ENCODE measurements at places on chromosomes 12 and 14. TPM values are rescaled to one million over a fixed set of nuclear protein-coding genes. Genes with fewer than 3 reads are reported as not detected.

DNA sequence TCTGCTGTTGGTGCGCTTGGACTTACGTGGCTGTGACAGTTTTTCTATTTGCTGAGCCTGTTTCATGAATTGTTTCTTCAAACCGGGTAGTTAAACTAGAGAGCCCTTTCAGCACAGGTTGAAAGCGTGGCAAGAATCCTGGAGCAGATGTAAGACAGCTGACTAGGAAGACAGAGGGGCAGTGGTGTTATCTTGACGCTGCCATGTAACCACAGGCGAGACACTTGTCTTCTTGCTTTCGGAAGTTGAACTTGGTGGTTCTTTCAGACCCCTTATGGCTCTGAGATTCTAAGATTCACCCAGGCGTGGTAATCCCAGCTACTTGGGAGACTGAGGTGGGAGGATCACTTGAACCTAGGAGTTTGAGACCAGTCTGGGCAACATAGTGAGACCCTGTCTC, 4.3 kb downstream of the EMP1 start:
- peaks cover 5% of the 10 kb centered on the region for H3K36me3 ChIP-seq
- H3K27ac ChIP-seq, result no peak overlapping the region
- no peaks in the 10 kb centered on the region for H3K27me3 ChIP-seq

Gene SLC5A8
- total RNA-seq, result not detected

- no peaks in the 10 kb centered on the region for H3K36me3 ChIP-seq
- H3K27ac ChIP-seq, result peak overlapping the region; percentile 92
- H3K4me1 ChIP-seq, result peaks cover 57% of the 10 kb centered on the region
- H3K27me3 ChIP-seq, result no peaks in the 10 kb centered on the region
- no peak overlapping the region for H3K4me3 ChIP-seq
- DNase-seq, result no peak
Observed at GRCh38 chr12:110266381-110266960, 14.6 kb upstream of the ATP2A2 start.

Gene SPX
- 9.4 TPM for total RNA-seq

DNA sequence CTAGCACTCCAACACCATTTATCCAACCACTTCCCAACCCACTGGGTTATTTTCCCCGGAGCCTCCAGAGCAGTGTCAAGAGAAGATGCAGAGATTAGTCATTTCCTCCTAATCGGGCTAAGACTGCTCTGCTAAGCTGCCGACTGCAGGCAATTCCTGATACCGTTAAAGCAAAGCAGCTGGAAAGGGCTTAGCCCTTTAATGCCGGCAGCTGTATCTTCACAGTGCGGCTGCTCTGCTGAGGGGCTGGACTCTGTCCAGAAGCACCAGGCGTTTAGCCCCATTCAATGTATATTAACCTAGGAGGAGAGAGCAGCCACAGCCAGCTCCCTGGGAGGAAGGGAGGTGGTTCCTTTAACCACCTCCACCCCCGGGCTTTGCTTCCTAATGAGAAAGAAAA, 11.1 kb downstream of the AQP6 start:
- no peaks in the 10 kb centered on the region for H3K27me3 ChIP-seq
- DNase-seq, result peak; percentile 83
- H3K4me3 ChIP-seq, result peak overlapping the region; percentile 26
- H3K4me1 ChIP-seq, result peaks cover 17% of the 10 kb centered on the region
- H3K27ac ChIP-seq, result peak overlapping the region; percentile 83

GRCh38 chr12:115485503-115485902, 792.0 kb downstream of the MED13L start:
- no peak overlapping the region for H3K27ac ChIP-seq
- peaks cover 8% of the 10 kb centered on the region for H3K27me3 ChIP-seq
- H3K4me3 ChIP-seq, result no peak overlapping the region
- H3K36me3 ChIP-seq, result no peaks in the 10 kb centered on the region
- no peak for DNase-seq
- no peaks in the 10 kb centered on the region for H3K4me1 ChIP-seq

DNA sequence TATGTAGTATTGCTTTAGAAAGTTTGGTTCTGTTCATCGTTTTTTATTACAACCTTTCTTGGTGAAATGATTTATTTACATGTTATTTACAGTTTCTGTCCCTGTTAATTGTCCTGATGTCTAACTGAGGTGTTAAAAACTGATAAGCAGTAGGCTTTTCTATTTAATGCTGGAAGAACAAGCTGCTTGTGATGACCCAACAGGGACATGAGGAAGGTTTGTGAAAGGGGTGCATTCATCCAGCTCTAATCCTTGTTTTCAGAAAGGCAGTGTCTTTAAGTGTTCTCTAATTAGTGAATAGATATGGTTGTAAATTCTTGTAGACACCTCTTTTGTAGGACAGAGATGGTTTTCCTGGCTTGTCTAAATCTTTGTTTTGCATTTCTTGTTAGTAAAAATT, 191.4 kb downstream of the FOXA1 start:
- H3K4me1 ChIP-seq, result peaks cover 3% of the 10 kb centered on the region
- H3K4me3 ChIP-seq, result no peak overlapping the region
- DNase-seq, result no peak
- no peak overlapping the region for H3K27ac ChIP-seq

GRCh38 chr14:69320581-69321365, 60.8 kb downstream of the GALNT16 start:
- DNase-seq, result no peak
- no peak overlapping the region for H3K4me3 ChIP-seq
- H3K27me3 ChIP-seq, result no peaks in the 10 kb centered on the region
- H3K4me1 ChIP-seq, result peaks cover 23% of the 10 kb centered on the region
- H3K36me3 ChIP-seq, result no peaks in the 10 kb centered on the region
- H3K27ac ChIP-seq, result no peak overlapping the region

Gene FLRT2
- total RNA-seq, result 181 TPM

- no peak overlapping the region for H3K27ac ChIP-seq
- no peak for DNase-seq
- peaks cover 9% of the 10 kb centered on the region for H3K27me3 ChIP-seq
- H3K36me3 ChIP-seq, result no peaks in the 10 kb centered on the region
- no peak overlapping the region for H3K4me3 ChIP-seq
- no peaks in the 10 kb centered on the region for H3K4me1 ChIP-seq
Observed at GRCh38 chr14:46250113-46250703, 401.4 kb downstream of the RPL10L start.

DNA sequence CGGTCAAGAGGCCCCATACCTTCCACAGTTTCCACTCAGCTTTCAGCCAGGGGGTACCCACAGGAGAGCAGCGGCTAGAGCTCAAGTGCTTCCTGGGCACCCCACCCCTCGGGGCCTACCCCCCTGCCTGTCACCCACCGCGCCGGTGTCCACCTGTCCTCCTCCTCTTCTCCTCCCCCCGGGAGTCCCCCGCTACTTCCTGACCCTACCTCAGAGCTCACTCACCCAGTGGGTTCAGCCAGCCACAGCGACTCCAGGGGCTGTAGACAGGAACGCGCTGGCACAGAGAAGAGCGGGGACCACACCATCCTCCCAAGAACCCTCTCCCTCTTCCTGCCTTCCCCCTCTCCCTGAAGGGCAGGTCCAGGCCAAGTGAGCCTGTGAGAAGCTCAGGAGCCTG, 123.0 kb downstream of the ESRRB start:
- no peaks in the 10 kb centered on the region for H3K27me3 ChIP-seq
- no peaks in the 10 kb centered on the region for H3K36me3 ChIP-seq
- no peak overlapping the region for H3K27ac ChIP-seq
- no peak for DNase-seq
- H3K4me3 ChIP-seq, result no peak overlapping the region
